Stimulated activated CD4-positive, alpha-beta T cell treated with anti-CD3 and anti-CD28 coated beads, Interleukin-4, amount 100 ng/mL, for 48 hours (primary cell): ENCODE measurements at places on chromosomes 16 and 17.

DNA sequence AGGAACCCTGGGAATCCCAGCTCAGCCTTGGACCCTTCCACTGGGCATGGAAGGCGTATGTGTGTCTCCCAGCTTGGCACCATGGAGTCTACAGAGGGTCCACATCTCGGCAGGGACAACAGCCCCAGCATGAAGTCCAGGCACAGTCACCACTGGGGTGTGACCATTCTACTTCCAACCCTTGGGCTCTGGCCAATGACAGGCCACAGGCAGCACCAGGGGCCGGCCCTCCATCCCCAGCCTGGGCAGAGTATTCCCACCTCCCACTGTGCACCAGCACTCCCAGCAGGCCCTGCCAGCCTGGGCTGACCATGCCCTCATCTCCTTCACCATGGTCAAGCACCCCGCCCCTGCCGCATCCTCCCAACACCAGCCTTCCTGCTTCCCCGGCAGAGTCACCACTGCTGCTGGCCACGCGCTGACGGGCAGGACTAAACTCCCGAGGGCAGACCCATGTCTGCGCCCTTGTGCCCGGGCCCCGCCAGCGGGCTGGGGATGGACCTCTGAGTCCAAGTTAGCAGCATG lies 9.5 kb upstream of the PPP1R27 start:
- no peak for DNase-seq

DNA sequence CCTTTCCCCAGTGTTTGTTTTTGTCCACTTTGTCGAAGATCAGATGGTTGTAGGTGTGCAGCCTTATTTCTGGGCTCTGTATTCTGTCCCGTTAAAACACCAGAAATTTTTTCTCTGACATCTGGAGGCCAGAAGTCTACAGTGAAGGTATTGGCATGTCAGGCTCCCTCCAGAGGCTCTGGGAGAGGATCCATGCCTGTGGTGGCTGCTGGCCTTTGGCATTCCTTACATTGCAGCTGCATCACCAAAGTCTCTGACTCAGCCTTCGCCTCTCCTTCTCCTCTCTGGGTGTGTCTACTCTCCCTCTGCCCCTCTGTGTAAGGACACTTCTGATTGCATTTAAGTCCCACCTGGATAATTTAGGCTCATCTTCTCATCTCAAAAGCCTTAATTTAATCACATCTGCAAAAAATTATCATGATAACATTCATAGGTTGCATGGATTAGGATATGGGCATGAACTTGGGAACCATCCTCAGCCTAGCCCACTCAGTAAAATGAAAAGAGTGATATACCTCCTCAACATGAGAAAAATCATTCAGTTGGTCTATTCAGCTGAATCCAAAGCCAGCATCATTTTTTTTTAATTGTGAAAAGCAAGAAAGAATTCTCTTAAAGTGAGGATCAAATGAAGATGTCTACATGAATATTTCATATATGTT lies 78.0 kb downstream of the MAP2K6 start:
- DNase-seq: no peak

DNA sequence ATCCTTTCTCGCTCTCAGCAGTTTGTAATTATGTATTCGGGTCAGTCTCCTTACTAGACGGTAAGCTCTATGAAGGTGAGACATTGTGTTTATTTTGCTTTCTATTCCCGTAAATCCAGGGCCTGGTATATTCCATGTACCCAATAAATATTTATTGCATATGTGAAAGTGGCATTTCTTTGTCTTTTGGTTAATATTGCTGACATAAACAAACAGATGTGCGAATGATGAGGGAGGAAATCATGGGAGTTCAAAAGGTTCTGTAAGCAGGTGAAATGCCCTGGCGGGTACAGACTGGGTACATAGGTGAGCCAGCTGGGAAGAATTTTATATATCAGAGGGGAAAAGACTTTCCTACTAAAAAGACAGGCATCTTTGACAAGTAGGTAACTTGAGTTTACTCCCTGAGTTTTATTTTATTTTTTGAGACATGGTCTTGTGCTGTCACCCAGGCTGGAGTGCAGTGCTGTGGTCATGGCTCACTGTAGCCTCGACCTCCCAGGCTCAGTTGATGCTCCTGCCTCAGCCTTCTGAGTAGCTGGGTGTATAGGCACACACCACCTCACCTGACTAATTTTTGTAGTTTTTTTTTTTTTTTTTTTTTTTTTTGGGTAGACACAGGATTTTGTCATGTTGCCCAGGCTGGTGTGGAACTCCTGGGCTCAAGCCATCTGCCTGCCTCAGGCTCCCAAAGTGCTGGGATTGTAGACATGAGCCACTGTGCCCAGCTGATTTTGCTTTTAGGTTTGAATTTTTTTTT lies 5.7 kb upstream of the METTL9 start:
- no peak for DNase-seq

DNA sequence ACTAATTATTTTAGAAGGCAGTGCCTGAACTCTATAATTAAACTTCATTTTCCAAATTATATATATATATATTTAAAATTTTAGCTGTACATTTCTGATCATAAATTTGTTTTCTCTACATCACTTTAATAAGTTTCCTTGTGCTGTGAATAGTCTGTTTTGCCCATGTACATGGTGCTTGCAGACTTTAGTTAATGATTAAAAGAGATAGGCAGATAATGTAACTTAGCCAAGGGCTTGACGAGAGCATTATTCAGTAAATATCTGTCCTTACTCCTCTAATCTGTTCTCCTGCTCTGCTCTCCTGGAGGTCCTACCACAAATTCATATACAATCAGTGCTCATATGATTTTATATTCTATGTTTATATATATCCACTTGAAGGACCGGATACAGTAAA lies 595.2 kb upstream of the KIF2B start:
- DNase-seq: no peak

DNA sequence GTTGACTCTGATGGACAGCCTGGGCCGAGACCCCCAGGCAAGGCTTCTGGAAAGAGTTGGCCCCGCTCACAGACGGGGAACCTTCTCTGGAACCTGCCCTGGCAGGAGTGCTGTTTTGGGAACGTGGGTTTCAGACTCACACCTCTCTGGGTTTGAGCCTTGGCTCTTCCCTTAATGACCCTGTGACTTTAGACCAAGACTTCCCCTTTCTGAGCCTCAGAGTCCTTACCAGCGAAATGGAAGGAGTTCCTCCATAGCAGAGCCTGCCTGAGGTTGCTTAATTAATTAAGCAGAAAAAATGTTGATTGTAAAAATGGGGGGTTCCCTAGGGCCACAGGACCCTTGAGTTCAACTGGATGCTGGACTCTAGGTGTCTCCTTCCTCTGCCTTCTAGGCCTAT lies 408.2 kb downstream of the SEC14L1 start:
- no peak for DNase-seq

- DNase-seq: no peak
Observed at GRCh38 chr17:63995626-63996025, 2.5 kb upstream of the PRR29 start.

GRCh38 chr17:59684967-59685366 lies 22.3 kb downstream of the PTRH2 start:
- no peak for DNase-seq

- DNase-seq: no peak
Observed at GRCh38 chr17:6090253-6090652, 20.1 kb downstream of the WSCD1 start.
